Hematopoietic multipotent progenitor cell treated with erythropoietin and hydrocortisone succinate and interleukin-3 and kit ligand, for 4 days (in vitro differentiated cells): ENCODE measurements at places on chromosomes 7 and 10.

DNA sequence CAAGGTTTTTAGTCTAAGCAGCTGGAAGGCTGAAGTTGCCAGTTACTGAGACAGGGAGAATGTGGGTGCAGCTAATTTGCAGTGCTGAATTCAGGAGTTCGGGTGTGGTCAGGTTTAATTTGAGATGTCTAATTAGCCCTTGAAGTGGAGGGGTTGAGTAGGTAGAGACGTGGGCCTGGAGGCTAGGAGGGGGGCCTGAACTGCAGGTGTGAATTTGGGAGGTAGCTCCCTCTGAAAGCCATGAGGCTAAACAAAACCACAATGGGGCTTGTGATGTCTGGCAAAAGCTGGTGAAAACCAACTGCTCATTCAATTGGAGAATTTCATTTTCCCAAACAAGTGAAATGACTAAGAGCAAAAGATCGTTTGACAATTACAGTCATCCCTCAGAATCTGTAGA, 246.0 kb upstream of the NFE2L3 start:
- DNase-seq, result no peak

GRCh38 chr10:23448802-23449570, 10.1 kb downstream of the OTUD1 start:
- DNase-seq, result peak; percentile 14

GRCh38 chr7:79137942-79138341, 315.5 kb downstream of the MAGI2 start:
- no peak for DNase-seq

DNA sequence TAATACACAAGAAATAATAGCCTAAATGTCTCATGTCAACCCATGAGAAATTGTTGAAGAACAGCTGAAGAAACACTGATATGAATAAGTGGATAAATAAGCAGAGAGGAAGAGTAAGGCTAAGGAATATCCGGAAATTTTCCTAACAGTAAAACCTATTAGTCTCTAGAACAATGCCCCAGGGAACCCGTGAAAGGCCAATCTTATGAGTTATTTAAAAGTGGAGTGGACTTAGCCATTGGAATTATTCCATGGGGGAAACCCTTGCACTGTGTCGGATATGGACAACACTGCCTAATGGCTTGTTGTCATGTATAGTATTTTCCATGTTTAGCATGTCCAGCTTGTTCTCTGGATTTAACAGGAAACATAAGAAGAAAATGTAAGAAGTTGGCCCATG, 217.2 kb upstream of the PLXNA4 start:
- DNase-seq, result no peak

DNA sequence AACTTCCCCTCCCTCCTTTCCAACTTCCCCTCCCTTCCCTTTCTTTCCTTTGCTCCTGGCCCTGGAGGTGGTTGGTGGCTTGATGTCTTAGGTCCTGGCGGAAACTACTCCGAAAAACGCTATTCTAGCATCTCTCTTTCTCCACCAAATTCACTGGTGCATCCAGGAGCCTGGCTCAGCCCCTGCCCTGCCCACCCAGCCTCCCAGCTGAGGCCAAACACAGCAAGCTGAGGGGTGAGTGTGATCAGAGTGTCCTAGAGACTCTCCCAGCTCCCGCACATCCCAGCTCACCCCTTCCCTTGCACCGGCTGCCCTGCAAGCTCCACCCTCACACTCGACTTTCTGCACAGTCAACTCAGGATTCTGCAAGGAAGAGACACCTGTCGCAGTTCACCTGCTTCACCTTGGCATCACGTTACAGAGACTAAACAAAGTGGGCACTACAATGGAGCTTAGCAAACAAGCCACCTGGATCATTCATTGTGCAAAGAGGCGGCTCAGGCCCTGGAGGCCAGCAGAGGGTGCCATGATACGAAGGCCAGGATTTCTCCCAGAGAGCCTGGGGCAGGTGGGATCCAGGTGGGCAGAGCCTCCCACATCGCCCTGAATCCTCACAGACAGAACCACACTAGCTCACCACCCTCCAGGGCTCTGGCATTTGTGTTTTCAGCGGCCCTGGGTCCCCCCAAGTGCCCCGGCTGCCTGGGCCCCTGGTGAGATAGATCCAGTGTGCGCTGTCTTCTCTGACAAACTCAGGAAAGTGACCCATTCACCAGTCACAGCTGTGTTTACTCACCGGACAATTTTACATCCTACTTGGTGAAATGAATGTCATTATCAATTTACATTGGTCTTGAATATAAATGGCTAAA, 169.6 kb downstream of the TCERG1L start:
- no peak for DNase-seq

- no peak for DNase-seq
Observed at GRCh38 chr7:92797693-92798092, 38.7 kb downstream of the CDK6 start.

- no peak for DNase-seq
Observed at GRCh38 chr10:87059401-87059800, 35.2 kb downstream of the GLUD1 start.

- DNase-seq, result no peak
Observed at GRCh38 chr7:51634538-51634937, 317.9 kb upstream of the COBL start.

DNA sequence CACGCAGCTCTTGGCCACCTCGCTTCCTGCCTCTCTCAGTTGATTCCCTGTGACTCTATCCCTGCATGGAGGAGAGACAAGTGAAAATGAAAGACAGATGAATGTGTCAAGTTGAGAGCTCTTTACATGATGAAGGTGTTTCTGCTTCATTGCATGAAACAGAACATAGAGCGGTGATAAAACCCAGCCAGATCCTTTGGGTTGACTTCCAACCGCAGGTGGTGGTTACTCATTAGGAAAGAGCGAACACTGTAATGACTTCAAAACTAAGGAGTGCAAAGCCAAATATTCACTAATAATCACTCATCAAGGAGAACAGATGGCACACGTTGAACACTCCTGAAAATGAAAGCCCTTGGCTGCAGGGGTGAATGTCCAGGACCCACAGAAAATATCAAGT, 31.8 kb upstream of the WDR11 start:
- no peak for DNase-seq

- DNase-seq, result peak; percentile 73
Observed at GRCh38 chr10:69057261-69057950, 30.5 kb upstream of the SRGN start.

GRCh38 chr10:32166365-32166764, 110.1 kb upstream of the KIF5B start:
- DNase-seq, result no peak

DNA sequence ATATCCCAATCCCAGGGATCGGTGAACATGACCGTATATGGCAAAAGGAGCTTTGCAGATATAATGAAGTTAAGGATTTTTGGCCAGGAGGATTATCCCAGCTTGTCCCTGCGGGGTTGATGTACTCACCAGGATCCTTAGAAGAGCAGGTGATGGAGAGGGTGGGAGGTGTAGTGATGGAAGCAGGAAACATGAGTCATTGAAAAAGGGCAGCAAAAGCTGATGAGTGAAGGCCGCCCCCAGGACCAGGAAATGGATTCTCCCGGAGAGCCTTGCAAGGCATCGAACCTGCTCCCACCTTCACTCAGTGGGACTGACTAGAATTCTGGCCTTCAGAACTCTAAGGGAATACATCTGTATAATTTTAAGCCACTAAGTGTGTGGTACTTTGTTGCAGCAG, 5.2 kb upstream of the NUPR2 start:
- no peak for DNase-seq

DNA sequence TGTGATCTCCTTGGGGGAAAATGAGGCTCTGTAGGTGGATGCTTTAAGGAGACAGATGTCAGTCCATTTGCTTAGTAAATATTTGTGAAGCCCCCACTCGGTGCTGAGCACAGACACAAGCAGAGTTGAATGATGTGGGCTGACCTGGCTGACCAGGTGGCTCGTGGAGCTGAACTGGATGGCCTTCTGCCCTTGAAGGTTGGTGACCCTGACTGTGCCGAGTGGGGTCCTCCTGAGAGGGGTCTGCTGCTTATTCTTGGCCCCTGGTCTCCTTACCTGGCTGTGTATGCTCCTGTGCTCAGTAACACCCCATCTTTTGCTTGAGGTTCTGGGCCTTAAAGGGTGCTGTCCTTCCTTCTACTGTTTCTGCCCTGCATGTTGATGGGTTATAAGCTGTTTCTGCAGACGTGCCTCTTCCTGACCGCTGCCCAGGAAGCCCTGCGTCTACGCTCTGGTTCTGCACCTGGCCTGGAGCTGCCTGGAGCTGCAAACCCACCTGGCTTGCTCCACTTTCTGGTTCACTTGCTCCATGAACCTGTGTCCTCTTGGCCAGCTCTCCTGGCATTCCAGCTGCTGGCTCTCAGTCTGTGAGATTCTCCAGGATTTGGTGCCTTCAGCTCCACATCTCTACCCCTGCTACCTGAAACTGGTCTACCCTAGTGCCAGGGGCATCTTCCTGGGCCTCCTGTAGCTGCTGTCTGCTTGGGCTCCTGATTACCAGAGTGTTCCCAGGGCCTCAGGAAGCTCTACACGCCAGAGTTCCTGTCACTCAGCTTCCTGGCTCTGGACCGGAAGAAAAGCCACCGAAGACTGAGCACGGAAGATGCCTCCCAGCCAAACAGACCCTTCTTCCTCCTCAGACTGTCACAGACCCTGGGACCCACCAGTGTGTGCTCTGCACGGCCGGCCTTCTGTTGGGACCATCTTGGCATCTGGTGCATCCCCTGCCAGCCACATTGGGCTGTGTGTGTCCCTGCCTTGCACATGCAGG, 76.5 kb downstream of the ADCY1 start:
- no peak for DNase-seq

DNA sequence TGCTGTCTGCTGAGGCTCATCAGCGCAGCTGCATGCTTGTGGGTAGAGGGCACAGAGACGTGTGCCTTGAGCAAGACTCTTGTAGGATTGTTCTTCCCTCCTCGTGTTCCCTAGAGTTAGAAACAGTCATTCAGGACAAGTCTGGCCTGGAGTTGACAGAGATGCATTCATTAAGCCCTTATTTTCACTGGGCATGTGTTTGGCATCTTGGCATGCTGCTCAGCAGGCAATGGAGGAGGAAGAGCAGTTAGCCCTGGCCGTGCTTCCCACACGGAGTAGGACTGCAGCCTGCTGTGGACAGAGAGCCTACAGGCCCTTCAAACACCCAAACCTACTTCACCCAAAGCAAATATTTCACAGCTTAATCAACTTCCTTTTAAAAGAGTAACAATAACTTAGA, 73.0 kb upstream of the GJD4 start:
- DNase-seq, result no peak

- DNase-seq, result no peak
Observed at GRCh38 chr7:37338966-37339365, 109.7 kb downstream of the ELMO1 start.

DNA sequence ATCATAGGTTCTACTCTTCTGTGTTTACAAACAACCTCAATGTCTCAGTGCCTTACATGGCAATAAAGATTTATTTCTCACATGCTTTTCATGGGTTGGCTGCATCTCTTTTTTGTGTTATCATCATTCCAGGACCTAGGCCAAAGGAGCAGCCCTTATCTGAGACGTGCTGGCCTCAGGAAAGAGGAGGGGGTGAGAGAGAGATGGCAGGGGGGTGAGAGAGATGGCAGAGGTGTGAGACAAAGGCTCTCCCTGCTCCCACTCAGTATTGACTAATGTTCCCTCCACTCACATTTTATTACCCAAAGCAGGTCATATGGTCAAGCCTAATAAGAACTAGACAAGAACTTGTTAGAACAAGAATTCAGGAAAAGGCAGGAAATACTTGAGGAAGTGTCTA, 120.1 kb upstream of the PRR15 start:
- peak; percentile 5 for DNase-seq

- DNase-seq, result no peak
Observed at GRCh38 chr10:73439055-73439454, 5.7 kb upstream of the MSS51 start.

GRCh38 chr10:94084344-94084743, 90.6 kb downstream of the PLCE1 start:
- DNase-seq, result no peak
